ENCODE measurements at places on chromosomes 5 and 9. TPM values are rescaled to one million over a fixed set of nuclear protein-coding genes. Genes with fewer than 3 reads are reported as not detected.

CSNK1G3 gene
- total RNA-seq, result 142 TPM

RAB3C gene
- 39.8 TPM for total RNA-seq

PCDHB14 gene
- total RNA-seq, result 28.2 TPM

FCN2 gene
- total RNA-seq, result not detected

FANCG gene
- total RNA-seq, result 39.4 TPM

SLC4A9 gene
- not detected for total RNA-seq

TRIO gene
- total RNA-seq, result 821 TPM

PCDHGB3 gene
- total RNA-seq, result 31.0 TPM

SLC46A2 gene
- total RNA-seq, result not detected

Data from parietal lobe (tissue), 2 donors.